ENCODE measurements at places on chromosomes 2 and 18.
A peak's percentile ranks its signal among the peaks of the same experiment; 100 is the strongest.

- no peak for DNase-seq
Measured at GRCh38 chr2:98559581-98559980, 48.7 kb downstream of the COA5 start.

DNA sequence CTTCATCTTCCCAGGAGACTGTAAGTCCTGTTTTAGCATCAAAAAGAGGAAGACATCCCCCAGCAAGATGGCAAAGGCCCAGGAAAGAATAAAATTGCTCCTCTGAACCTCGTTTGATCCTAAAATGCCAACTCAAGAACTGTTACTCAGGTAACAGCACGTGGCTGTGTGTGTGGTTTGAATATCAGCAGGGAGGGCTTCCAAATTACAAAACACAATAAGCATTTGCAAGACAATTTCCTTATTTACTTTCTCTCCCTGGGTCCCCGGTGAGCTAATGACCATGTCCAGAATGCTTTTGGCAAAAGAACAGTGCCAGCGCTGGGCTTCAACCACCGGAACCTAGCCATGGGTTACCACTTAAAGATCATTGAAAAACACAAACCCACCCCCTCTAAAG is 163.6 kb downstream of the C1D start:
- DNase-seq = peak; percentile 17

DNA sequence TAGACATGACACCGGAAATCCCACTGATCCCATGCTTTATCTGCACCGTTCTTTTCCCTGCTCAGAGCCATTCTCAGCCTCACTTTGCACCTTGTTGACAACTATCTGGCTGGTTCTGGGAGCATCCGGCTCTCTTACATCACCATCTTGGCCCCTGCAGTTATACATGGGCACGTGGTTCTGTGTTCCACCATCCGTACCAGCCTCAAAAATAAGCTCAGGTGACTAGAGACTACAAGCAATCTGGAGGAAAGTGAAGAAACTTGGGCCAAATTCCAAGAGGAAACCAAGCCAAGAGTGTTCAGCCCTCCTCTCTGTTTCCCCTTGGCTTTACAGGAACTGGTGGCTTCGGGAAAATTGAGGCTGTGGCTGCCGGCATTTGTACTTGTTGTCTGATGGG is 244.6 kb upstream of the ACVR2A start:
- no peak for DNase-seq

- no peak for DNase-seq
Measured at GRCh38 chr2:239001794-239002193, 153.9 kb downstream of the TWIST2 start.

DNA sequence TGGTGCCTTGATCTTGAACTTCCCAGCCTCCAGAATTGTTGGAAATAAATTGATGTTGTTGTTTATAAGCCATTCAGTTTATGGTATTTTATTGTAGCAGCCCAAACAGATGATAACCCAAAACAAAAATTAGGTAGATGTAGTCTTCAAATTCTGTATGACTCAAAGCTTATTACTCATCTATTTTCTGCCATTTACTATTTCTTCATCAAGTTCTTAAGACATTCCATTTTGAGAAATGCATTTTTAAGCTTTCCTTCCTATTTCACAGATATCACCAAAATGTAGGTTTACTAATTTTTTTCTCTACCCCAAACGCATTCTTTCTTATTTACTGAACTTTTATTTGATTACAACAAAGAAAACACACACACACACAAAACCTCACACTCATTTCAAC is 148.2 kb downstream of the RND3 start:
- no peak for DNase-seq

DNA sequence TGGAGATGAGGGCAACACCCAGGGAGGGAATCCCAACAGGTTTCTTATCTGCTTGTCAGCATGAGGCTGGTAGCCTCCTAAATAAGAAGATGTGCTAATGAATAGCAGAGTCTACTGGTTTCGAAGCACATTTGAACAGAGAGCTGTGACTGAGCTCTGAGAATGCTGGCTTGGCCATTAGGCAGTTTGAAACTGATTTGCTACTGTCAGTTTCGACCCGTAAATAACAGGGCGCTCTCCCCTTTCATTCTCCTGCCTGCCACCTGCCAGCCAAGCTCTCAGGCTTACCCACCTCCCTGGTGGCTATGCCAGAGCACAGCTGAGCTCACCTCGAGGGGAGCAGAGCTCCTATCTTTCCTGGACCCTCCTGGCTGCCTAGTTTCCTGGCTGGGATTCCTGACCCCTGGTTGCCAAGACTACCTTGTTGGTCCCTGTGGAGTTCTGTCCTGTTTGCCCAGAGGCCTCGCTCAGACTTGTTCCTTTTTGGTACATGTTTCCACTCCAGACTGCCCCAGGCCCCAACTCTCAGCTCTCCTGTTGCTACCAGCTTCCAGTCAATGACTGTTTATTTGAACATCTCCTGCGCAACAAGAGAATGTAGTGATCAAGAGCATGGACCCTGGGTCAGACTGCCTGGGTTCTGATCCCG is 102.3 kb upstream of the ALPP start:
- DNase-seq = no peak

- DNase-seq = no peak
Measured at GRCh38 chr2:98937906-98938305, 1.9 kb upstream of the CRACDL start.

GRCh38 chr2:15577071-15577735 is 14.5 kb upstream of the DDX1 start:
- peak; percentile 79 for DNase-seq

GRCh38 chr2:147569426-147569825 is 275.4 kb upstream of the ACVR2A start:
- no peak for DNase-seq

DNA sequence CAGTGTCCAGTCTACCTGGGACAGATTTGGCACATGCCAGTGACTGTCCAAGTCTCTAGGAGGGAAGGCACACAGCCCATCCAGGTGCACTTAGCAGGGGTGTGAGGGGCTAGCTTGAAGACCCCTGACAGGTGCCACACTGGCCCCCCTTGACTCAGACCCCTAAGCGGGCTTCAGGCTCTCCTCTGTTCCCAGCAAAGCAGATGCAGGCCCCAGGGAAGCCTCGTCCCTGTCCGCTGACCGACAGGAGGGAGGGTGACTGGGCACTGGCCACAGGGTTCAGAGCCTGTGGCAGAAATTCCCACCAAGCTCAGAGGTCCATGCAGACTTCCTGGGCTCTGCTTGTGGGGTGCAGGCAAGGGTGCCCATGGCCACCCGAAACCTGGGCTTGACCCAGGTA is 239.8 kb upstream of the MYT1L start:
- DNase-seq = no peak

GRCh38 chr2:143157418-143157817 is 28.2 kb downstream of the ARHGAP15 start:
- DNase-seq = no peak

DNA sequence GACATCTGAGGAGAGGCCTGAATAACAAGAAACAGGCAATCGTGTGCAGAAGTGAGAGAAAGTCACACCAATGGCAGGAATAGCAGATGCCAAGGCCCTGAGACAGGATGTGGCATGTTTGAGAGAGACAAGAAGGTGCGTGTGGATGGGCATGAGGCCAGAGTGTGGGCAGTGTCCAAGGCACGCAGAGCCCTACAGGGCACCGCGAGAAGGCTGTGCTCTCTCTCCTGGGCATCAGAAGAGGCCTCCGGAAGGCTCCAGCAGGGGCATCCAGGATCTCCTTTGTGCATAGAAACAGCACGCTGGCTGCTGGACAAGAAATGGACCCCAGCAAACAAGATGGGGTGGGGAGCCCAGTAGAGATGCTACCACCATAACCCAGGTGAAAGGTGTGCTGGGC is 239.0 kb upstream of the RAB6C start:
- no peak for DNase-seq

DNA sequence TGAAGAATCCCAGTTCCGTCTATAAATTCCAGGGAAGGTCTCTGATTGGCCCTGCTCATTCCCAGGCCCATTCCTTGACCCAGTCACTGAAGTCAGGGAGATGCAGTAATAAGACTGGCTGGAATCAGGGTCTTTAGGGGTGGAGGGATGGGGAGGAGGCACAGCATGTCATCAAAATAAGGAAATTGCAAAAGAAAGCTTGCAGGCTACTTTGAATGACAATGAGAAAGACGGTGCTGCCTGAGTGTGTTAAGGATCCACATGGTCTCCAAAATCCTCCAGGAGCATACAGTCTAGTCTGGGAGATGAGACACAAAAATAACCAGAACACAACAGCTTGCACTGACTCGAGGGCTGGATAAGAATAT is 2.0 kb upstream of the DES start:
- DNase-seq = no peak

Data from NCI-H2029 treated with DMSO at 0.1 percent for 48 hours (cell line).